Activated T-helper 1 cell treated with anti-CD3 and anti-CD28 coated beads, Interleukin-2, amount 50 U/mL, for 16 hours (primary cell): ENCODE measurements at places on chromosomes 4 and X.

DNA sequence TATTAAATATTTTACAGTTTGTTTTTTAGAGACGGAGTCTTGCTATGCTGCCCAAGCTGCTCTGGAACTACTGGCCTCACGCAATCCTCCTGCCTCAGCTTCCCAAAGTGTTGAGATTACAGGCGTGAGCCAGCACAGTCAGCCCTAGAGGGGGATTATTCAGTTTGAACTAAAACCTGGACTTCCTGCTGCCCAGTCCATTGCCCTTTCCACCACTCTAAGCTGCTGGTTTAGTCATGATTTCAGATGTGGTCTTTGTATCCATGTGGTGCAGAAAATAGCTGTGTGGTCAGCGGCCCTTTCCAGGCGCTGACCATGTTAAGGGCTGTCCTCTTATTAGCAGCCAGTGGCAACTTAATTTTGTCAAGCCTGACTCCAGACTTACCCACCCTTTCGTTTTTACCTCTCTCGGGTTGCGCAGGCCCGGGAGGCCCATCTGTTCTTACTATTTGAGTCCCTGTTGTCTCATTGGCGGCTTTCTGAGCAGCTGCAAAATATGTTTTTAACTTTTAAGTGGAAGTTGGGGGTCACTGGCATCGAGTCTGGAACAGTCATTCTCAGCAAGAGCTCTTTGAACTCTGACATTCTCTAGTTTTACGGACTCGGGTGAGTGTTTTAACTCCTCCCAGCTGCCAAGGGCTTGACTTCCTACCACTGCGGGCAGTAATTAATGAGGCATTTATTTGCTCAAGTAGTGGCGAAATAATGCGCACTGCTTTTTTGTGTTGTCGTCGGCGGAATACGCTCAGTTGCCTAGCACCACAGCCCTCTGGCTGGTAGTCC is 773 bp upstream of the VMA21 start:
- no peak for DNase-seq

DNA sequence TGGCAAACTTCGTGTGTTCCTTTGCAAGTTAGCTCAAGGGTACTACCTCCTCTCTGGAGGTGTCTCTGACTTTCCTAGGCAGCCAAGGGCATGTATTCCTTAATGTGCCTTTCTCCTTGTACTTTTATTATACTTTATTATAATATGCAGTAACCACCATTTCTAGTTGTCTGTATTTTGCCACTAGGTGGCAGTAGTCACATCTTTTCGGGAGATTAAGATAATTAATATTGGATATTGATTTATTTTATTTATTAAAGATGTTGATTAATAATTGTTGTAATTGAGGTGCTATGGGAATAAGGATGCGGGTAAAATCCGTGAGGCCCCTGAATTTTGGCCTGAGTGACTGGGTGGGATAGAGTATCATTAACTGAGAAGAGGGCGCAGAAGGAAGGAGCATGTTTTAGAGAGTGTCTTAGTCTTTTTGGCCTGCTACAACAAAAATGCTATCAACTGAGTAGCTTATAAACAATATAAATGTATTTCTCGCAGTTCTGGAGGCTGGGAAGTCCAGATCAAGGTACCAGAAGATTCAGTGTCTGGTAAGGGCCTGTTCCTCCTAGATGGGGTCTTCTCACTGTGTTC is 153.3 kb downstream of the TMEM164 start:
- DNase-seq = no peak

DNA sequence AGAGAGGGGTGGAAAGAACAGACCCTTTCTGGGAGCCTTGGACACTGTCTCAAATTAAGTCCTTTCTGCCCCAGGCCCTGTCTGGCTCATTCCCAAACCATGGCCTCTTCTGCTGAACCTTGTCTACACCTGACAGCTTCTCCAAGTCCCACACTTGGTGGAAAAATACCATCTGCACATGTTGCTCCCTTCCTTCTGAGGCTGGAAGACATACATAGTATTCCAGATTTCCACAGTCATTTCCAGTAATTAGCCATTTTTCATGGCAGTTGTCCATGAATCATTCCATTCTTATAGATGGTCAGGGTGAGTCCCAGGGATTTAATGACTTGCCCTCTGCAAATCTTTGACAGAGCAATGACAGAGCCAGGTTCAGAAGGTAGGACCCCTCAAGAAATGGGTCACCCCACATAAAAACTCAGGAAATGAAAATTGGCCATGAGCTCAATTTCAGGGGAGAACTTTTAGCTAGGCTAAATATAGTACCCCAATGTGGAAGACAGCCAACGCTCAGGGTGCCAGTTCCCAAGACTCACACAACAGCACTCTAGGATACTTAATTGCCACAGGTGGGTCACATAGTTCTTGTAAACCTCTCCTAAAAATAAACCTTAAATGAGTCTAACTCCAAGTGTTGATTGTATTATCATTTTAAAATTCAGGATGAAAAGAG is 16.2 kb upstream of the DAPP1 start:
- DNase-seq = no peak

- DNase-seq = no peak
Measured at GRCh38 chrX:152632445-152633097, 5.1 kb upstream of the GABRQ start.

- no peak for DNase-seq
Measured at GRCh38 chr4:22235698-22236097, 280.2 kb downstream of the ADGRA3 start.

GRCh38 chrX:13235930-13236329 is 83.9 kb downstream of the ATXN3L start:
- no peak for DNase-seq

DNA sequence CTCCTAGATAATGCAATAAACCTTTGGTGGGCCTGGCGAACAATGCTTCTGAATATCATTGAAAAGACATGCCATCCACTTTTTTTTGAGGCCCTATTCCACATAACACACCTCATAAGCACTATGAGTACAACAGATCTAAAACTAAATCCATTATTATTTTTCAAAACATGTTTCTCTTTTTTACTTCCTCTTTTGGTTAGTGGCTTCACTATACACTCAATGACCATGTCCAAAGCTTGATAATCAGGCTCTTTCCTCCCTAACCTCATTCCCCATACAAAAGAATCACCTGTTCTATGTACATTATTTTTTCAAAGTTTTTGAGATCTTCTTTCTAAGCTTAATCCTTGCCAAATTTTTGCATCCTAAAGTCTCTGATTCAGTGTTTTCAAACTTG is 20.4 kb upstream of the NPY2R start:
- no peak for DNase-seq

DNA sequence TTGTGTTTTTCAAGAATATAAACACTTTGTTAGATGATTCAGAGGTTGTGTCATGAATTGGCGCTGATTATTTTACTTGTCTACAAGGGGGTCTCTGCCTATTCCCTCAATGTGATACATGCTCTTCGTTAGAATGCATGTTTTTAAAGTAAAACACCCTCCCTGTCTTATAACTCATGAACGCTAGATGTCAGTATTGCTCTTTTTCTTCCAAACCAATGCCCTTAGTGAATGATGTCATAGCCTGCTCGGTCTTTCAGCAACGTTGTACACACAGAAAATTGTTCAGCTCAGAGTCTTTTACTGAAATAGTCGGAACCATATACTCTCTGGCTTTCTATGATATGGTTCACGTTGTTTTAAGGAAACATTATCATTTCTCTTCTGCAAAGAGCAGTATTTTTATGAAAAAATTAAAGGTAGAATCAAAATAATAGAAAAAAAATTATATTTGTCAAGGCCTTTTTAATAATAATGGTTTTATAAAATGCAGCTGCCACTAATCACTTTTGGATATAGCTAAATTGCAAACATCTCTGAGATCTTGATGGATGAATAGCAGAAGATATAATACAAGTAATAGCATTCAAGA is 292.9 kb downstream of the TLL1 start:
- DNase-seq = no peak

DNA sequence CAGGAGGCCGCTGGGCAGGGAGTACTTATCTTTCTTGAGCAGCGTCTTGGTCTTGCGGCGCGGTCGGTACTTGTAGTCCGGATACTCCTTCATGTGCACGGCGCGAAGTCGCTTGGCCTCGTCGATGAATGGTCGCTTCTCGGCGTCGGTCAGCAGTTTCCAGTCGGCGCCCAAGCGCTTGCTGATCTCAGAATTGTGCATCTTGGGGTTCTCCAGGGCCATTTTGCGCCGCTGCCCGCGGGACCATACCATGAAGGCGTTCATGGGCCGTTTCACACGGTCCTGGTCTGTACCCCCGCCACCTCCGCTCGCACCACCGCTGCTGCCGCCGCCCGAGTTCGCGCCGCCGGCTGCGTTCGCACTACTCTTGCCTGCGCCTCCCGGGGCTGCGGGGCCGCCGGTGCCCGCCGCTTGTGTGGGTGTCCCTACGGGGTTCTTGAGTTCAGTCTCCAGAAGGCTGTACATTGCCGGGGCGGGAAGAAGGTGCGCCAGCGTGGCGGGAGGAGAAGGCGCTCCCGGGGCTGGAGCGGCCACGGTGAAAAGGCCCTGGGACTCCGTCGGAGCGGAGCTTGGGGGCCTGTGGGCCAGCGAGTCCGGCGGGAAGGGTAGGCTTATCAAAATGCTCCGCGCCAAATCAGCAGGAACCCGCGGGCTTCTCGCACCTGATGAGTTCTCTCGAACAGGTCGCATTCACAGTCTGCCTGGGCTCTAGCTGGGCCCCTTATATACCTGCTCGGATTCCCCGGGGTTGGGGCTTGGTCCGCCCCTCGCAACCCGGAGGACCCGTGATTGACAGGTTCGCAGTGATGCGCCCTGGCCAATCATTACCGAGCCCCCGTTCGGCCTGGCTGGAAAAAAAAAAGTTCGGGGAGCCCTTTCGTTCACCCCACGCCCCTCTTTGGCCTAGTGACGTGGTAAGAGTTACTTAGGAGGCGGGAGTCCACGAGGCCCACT is at the start of gene SOX3:
TSS of gene SOX3 (minus strand) at position 699 of the 954 bp plus-strand sequence. CDS start at position 690, 9 bp downstream.
- DNase-seq = no peak

GRCh38 chr4:108965016-108965415 is 202.2 kb upstream of the ETNPPL start:
- DNase-seq = no peak

DNA sequence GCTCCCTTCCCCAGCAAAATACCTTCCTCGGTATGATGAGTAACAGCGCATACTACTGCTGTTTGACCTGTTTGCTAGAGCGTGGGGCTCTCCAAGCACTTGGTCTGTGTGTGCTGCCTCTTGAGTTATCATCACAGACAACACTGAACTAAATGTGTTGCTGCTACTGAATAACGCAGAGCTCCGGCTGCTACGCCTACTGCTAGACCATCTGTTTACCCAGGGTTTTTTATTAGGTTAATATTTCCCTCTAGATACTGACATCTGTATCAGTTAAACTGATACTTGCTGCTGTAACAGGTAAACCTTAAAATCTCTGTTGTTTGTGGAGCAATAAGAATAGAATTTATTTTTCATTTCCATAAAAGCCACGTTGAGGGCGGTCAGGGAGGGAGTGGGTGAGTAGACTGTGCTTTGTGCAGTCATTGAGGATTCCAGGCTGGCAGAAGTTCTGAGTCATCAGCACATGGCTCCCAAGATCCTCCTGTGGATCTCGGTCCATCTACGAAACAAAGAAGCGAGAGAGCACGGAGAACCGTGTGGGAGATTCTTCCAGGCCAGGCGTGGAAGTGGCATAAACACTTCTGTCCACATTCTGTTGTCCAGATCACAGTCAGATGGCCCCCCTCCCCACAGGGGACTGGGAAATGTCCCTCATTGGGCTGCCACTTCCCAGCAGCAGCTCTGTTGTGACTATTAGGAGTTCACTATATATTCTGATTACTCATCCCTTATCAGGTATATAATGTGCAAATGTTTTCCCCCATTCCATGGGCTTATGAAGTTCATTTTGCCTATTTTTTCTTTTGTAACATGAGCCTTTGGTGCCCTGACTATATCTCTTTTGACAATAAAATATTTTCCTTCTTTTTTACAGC is 14.1 kb downstream of the GRK4 start:
- DNase-seq = no peak

- no peak for DNase-seq
Measured at GRCh38 chr4:23360718-23361117, 529.1 kb downstream of the PPARGC1A start.

DNA sequence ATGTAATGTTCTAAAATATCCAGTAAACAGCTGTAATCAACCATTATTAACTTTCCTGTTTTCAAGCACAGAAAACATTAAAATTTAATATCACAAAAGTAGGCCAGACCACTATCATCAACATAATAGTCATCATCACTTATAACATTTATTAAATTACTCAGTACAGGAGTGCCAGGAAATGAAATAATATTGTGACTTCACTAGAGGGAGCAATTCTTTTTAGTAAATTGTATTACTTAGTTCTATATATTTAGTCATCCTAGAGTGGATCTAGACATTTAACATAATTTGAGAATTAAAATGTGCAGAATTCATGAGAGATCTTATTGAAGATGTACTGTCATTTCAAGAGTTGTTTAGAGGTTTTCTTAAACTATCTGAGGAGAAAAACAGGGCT is 33.6 kb downstream of the PITX2 start:
- DNase-seq = no peak

DNA sequence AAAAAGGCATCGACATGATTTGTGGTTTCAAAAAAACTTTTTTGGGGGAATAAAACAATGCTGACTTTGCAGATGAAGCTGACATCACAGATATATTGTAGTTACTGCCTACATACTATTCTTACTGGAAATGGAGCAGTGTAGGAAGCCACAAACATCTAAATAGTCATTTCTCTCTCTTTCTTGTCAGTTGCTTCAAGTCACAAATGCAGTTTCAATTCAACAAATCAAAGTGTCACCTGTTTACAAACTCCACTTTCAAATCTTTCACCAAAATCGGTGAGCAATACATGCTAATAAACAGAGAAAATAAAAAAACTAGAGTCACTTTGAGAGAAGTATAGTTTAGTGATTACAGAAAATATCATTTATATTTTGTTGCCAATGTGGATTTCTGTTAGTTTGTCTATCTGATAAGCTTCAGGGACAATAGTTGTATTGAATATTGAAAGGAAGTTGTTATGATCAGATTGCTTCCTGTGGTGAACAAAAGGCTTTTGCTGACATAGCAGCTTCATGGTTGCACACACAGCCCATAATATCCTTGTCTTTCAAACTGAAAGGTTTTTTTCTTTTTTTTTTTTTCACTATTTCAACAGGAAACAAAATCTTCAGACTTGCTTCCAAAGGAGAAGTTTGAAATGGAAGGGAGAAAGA is 49.7 kb upstream of the PTPN13 start:
- no peak for DNase-seq

- no peak for DNase-seq
Measured at GRCh38 chr4:23161787-23162186, 469.1 kb downstream of the GBA3 start.

GRCh38 chrX:64437665-64438064 is 42.4 kb upstream of the MTMR8 start:
- DNase-seq = no peak

- DNase-seq = no peak
Measured at GRCh38 chrX:146934256-146934655, 119.7 kb upstream of the CXorf51A start.
